Naive B cell (primary cell): ENCODE measurements at places on chromosomes 6 and 20. TPM values are rescaled to one million over a fixed set of nuclear protein-coding genes. Genes with fewer than 3 reads are reported as not detected.

GRCh38 chr6:132410830-132411229 lies 9.6 kb upstream of the MOXD1 start:
- peaks cover 23% of the 10 kb centered on the region for H3K27me3 ChIP-seq
- DNase-seq, result no peak
- no peaks in the 10 kb centered on the region for H3K4me1 ChIP-seq
- H3K27ac ChIP-seq, result no peak overlapping the region
- no peak overlapping the region for H3K4me3 ChIP-seq

DNA sequence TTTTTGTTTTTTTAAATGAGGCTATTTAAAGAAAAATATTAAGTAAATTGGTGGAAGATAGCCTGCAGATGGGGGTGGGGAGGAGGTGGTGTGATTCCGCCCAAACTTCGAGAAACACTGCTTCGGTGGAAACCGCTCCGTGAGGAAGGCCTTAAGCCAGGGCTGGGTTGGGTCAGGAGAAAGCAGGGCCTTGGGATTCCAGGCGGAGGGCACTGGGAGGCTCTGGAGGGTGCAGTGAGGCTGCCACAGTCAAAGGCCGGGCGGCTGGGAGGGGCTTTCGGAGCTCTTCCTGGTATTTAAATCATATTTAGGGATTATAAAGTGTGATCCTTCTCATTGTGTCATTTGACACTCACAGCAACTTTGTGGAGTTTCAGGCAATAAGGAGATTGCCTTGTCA lies 22.2 kb upstream of the SCRT2 start:
- H3K36me3 ChIP-seq, result no peaks in the 10 kb centered on the region
- DNase-seq, result no peak
- H3K4me1 ChIP-seq, result no peaks in the 10 kb centered on the region
- no peak overlapping the region for H3K4me3 ChIP-seq
- peaks cover 11% of the 10 kb centered on the region for H3K27me3 ChIP-seq

DNA sequence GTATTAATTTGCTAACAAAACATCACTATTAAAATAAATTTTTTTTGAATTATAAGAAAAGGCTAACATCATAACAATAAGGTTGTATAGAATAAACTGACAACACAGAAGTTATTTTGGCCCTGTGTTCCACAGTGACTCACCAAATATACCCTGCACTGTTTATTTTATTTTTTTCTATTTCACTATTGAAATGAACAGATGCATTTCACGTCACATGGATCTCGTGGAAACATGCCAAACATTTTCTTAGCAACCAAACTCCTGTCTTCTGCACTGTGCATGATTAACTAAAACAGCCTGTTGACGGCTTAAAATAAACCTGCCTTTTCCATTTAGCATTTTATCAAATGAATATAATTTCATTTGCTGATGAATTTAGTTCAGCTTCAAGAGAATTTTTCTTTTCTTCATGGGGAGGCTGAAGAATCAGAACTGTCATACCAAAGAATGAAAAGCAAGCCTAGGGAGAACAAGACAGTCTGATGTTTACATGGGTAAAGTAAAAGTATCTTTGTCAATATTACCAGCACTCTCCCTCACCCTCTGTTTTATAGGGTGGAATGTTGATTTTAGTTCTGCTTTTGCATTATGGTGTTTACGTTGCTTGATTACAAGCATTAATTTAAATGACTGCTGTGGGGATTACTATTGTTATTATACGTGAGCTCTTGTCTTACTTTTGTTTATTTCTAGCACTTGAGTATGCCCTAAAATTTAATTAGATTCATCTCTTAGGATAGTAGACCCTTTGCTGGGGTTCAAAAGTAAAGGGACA lies 115.3 kb downstream of the LCA5 start:
- no peaks in the 10 kb centered on the region for H3K36me3 ChIP-seq
- DNase-seq, result no peak
- H3K4me3 ChIP-seq, result no peak overlapping the region
- no peaks in the 10 kb centered on the region for H3K4me1 ChIP-seq
- H3K27me3 ChIP-seq, result no peaks in the 10 kb centered on the region

- H3K27ac ChIP-seq, result no peak overlapping the region
- DNase-seq, result no peak
- no peaks in the 10 kb centered on the region for H3K27me3 ChIP-seq
- H3K4me3 ChIP-seq, result no peak overlapping the region
- no peaks in the 10 kb centered on the region for H3K4me1 ChIP-seq
These were observed 53.5 kb upstream of the GCLC start for GRCh38 chr6:53598265-53598907.

DNA sequence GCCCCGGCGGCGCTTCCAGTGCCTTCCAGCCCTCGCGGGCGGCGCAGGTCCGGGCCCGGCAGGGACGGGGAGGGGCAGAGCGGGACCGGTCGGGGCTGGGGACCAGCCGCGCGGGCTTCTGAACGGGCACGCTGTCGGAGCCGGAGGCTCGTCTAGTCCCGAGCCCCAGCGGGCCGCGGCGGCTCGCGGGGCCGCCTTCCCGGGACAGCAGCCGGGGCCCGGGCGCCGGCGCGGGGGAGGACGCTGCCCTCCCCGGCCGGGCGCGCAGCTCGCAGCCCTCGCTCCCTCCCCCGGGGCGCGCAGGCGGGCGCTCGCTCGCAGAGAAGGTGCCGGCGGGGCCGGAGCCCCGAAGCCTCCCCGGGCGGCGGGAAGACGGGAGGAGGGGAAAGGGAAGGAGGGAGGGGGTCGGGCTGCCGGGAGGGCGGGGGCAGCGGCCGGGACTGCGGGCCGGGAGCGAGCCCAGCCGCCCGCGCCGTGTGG lies 696 bp upstream of the SIRPA start:
- no peak overlapping the region for H3K4me3 ChIP-seq
- H3K36me3 ChIP-seq, result no peaks in the 10 kb centered on the region
- H3K4me1 ChIP-seq, result peaks cover 50% of the 10 kb centered on the region
- peak; percentile 38 for DNase-seq

Gene MGME1
- 28.2 TPM for polyA plus RNA-seq

Gene ATP5F1E
- polyA plus RNA-seq, result 82.7 TPM
